ENCODE measurements at places on chromosomes 3 and 15.

- DNase-seq, result no peak
These were observed 57.8 kb downstream of the BLM start for GRCh38 chr15:90774731-90775514.

DNA sequence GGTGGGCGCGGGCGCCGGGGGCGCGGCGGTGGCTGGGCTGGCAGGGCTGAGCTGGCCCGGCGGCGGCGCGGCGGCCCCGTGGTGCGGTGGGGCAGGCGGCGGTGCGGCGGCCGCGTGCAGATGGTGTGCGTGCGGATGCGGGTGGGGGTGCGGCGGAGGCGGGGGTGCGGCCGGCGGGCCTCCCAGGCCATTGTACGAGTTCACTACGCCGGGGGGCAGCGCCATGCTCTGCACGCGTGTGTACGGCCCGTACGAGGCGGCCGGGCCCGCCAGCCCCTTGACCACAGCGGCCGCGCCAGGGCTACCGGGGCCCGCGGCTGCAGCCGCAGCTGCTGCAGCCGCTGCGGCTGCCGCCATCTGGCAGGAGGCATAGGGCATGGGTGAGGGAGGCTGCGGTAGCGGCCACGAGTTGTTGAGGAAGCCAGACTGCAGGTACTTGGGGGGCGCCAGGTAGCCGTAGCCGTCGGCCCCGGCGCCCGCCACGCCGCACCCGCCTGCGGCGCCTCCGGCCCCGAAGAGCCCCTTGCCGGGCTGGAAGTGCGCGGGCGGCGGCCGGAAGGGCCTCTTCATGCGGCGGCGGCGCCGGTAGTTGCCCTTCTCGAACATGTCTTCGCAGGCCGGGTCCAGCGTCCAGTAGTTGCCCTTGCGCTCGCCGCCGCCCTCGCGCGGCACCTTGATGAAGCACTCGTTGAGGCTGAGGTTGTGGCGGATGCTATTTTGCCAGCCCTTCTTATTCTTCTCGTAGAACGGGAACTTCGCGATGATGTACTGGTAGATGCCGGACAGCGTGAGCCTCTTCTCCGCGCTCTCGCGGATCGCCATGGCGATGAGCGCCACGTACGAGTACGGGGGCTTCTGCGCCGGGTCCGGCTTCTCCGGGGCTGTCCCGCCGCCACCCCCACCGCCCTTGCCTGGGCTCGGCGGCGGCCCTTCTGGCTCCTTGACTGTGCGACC, 951 bp downstream of the FOXL2 start:
- DNase-seq, result no peak

GRCh38 chr15:30872341-30872748, 31.4 kb upstream of the FAN1 start:
- DNase-seq, result no peak

GRCh38 chr3:132595014-132595413, 2.1 kb upstream of the ACKR4 start:
- DNase-seq, result no peak

DNA sequence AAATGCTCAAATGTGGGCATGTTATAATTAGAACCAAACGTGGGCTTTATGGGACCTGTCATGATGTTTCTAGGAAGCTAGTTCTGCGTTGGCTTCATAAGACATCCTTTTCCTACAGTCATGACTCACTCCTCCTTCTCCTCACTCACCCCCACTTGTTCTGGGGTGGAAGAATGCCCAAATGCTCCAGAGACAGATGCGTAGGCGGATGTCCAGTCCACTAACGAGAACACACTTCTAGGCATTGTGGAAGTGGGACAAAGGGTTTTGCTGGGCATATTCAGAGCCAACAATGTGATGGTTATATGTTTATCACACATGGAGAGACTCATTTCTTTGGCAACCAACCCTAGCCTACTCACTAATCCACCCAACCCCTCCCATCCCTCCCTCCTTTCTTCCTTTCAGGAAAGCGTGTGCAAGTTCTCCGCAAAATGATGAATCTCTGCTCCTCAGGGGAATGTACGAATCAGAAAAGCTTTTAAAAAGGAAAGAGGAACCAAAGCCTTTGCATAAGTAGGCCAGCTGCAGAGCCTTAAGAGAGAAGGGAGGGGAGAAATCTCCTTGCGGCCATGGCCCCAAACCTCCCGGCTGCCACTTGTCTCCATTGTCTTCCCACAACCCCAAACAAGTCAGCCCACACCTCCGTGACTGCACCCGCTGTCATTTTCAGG, 123.0 kb upstream of the SPRED1 start:
- DNase-seq, result no peak

DNA sequence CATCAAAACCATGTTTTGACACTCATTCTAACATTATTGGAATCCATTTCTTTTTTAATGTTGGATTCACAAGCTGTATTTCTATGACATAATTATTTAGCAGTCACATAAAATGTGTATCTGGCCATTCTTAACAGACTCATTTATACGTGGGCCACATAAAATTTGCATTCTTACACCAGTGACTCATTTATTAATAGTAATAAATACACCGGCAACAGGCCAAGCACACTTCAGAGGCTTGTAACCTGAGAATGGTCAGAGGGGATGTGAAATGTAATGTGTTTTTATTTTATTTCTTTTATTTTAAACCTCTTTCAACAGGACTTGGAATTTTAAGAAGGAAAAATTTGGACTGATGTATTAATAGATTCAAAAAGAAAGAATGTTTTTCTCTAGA, 384.9 kb upstream of the RARB start:
- DNase-seq, result no peak

- DNase-seq, result no peak
These were observed 29.2 kb downstream of the PLOD2 start for GRCh38 chr3:146131616-146132410.

DNA sequence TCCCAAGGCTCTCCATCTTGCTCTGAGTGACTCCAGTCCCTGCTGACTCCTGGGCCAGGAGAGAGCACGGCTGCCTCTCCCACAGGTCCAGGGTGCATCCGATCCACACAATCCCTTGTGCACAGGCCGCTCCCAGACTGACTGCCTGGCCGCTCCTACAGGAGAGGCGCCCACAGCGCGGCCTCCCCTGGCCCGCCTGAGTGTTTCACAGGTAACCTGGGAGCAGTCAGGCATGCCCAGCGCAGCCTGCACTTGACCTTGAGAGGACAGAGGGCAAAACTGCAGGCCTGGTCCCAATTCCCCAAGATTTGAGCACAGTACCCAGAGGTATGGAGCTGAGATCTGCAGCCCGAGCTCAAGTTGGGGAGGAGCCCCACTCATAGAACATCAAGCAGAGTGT, 490.2 kb downstream of the CNTN6 start:
- no peak for DNase-seq

DNA sequence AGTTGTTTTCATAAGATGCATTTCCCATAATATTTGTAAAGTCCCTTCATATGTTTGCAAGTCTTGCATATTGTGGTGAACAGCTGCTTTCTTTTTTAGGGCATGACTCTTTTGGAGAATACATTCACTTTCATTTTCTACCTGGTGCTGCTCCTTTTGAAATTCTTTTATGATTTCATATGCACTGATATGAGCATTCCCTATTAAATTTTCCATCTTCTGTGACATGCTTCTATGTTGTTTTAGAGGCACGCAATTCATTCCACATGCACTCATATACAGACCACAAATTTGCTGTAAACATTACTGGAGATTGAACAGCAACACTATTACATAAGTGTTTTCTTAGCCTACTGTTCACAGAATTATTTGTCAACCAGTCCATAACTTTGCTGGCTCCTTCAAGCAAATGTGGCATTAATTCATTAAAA, 92.8 kb upstream of the TNFSF10 start:
- no peak for DNase-seq
